Activated CD4-positive, alpha-beta T cell treated with anti-CD3 and anti-CD28 coated beads, Interleukin-2, amount 10 ng/mL, durations not matched to agents 24 days and 14 days (primary cell): ENCODE measurements at places on chromosomes 6 and 20. TPM values are rescaled to one million over a fixed set of nuclear protein-coding genes. Genes with fewer than 3 reads are reported as not detected.
A peak's percentile ranks its signal among the peaks of the same experiment; 100 is the strongest.

GRCh38 chr6:152775428-152775827, 24.8 kb downstream of the VIP start:
- no peaks in the 10 kb centered on the region for H3K4me1 ChIP-seq
- H3K4me3 ChIP-seq = no peak overlapping the region
- no peak overlapping the region for H3K27ac ChIP-seq
- DNase-seq = no peak
- H3K36me3 ChIP-seq = no peaks in the 10 kb centered on the region
- no peaks in the 10 kb centered on the region for H3K27me3 ChIP-seq

DNA sequence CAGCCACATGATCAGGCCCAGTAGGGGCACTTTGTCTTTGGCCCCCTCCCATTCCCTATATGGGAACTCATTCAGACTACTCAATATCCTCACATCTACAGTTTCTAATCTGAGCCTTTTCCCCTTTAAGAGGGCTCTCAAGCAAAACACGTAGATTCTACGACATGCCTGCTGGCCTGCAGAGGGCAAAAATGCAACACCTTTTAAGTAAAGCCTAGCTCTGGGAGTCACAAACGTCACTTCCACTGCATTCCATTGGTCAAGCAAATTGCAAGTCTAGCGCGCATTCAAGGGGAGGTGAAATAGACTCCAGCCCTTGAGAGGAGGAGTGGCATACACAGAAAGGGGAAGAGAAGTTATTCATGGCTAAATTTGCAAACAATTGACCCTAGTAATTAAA, 70.6 kb downstream of the CDC40 start:
- H3K4me1 ChIP-seq = no peaks in the 10 kb centered on the region
- DNase-seq = no peak
- H3K27me3 ChIP-seq = no peaks in the 10 kb centered on the region

GRCh38 chr6:5333658-5334057, 72.3 kb downstream of the FARS2 start:
- no peak for DNase-seq
- H3K36me3 ChIP-seq = no peaks in the 10 kb centered on the region
- H3K4me1 ChIP-seq = peaks cover 8% of the 10 kb centered on the region

- no peaks in the 10 kb centered on the region for H3K27me3 ChIP-seq
- H3K36me3 ChIP-seq = peaks cover 17% of the 10 kb centered on the region
- peak overlapping the region; percentile 60 for H3K27ac ChIP-seq
- peak; percentile 70 for DNase-seq
Measured at GRCh38 chr6:34295721-34296120, 46.9 kb upstream of the SMIM29 start.

DNA sequence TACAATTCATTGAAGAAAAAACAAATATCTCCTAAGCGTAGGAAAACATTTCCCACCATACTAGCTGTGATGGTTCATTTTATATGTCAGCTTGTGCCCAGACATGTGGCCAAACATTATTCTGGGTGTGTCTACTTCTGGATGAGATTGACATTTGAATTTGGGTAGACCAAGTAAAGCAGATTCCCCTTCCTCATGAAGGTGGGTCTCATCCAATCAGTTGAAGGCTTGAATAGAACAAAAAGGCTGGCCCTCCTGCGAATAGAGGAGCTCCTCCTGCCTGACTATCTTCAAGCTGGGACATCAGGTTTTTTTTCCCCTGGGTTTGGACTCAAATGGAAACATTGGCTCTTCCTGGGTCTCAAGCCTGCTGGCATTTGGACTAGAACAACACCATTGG, 113.6 kb downstream of the DHX35 start:
- H3K27me3 ChIP-seq = peaks cover 38% of the 10 kb centered on the region
- H3K36me3 ChIP-seq = no peaks in the 10 kb centered on the region
- H3K4me3 ChIP-seq = no peak overlapping the region

DNA sequence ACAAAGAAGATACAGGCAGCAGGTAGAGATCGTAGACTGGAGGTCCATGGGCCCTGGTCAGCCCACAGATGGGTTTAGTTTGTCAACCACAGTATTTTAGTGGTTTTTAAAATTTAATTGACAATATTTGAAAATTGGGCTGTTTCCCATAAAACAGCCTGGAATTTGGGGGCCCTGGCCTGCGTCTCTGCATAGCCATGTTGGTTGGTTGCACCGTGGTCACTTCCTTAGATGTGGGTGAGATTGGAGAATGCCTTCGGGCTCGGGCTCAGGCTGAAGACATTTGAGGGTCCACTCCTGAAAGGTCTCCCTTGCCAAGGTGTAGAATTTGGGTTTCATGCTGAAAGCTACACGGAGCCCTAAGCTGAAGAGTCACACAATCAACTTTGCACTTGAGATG, 7.7 kb downstream of the DUSP22 start:
- H3K27me3 ChIP-seq = no peaks in the 10 kb centered on the region
- no peak for DNase-seq
- peaks cover 3% of the 10 kb centered on the region for H3K36me3 ChIP-seq
- H3K27ac ChIP-seq = no peak overlapping the region
- H3K4me3 ChIP-seq = no peak overlapping the region
- H3K4me1 ChIP-seq = peaks cover 23% of the 10 kb centered on the region

DNA sequence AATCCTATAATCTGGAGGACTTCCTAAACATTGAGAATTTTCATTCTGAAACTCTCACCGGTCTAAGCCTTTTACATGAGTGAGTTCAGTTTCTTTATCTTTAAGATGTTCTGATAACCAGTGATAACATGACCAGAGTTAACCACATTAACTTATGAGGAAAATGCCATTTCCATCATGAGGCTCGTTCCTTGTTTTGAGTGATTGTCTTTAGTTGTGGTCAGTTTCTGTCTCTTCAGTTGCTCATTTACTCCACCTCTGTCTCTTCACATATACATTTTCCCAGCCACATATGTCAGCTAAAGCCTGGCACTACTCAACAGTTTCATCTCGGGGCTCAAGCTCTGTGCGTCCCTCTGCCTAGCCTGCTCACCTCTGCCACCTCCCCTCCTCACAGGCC, 70.4 kb downstream of the JAG1 start:
- no peak for DNase-seq
- peak overlapping the region; percentile 36 for H3K27ac ChIP-seq
- H3K36me3 ChIP-seq = peaks cover 6% of the 10 kb centered on the region
- H3K4me3 ChIP-seq = no peak overlapping the region

DNA sequence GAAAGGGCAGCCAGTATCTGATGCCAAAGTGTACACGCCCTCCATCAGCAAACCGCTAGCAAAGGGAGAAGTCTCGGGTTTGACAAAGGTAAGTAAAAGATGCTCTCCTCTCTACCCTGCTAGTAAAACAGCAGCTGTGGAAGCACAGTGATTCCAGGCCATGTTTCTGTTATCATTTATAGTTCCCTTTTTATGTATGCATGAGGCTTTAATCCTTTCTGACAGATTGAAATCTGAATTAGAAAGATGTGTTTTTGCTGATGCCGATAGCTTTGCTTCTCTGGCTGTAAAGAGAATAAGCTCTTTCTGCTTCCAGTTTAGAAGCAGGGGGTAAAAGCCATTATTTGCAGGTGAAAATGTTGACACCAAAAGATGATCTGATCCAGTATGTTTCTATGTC, 392.4 kb upstream of the SOX4 start:
- H3K27ac ChIP-seq = no peak overlapping the region
- peaks cover 14% of the 10 kb centered on the region for H3K36me3 ChIP-seq
- H3K27me3 ChIP-seq = no peaks in the 10 kb centered on the region
- H3K4me3 ChIP-seq = no peak overlapping the region
- no peak for DNase-seq
- peaks cover 6% of the 10 kb centered on the region for H3K4me1 ChIP-seq

DNA sequence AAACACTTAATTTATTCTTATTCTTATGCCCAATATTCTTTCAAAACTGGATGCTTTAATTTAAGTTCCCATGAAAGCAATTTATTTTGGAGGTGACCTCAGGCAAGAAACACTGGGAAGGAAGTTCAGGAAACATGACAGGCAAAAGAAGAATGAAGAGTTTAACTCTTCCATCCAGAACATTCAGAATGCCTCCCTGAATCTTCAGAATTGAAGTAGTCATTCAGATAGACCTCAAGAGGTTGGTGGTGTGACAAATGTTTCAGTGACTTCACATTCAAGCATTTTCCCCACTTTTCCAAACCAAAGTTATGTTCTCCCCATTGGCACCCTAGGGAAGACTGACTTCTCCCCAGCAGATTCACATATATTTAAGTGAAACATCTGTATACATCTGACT, 110.5 kb downstream of the HAO1 start:
- H3K4me1 ChIP-seq = no peaks in the 10 kb centered on the region
- DNase-seq = no peak
- H3K36me3 ChIP-seq = no peaks in the 10 kb centered on the region
- no peak overlapping the region for H3K4me3 ChIP-seq
- H3K27ac ChIP-seq = no peak overlapping the region

DNA sequence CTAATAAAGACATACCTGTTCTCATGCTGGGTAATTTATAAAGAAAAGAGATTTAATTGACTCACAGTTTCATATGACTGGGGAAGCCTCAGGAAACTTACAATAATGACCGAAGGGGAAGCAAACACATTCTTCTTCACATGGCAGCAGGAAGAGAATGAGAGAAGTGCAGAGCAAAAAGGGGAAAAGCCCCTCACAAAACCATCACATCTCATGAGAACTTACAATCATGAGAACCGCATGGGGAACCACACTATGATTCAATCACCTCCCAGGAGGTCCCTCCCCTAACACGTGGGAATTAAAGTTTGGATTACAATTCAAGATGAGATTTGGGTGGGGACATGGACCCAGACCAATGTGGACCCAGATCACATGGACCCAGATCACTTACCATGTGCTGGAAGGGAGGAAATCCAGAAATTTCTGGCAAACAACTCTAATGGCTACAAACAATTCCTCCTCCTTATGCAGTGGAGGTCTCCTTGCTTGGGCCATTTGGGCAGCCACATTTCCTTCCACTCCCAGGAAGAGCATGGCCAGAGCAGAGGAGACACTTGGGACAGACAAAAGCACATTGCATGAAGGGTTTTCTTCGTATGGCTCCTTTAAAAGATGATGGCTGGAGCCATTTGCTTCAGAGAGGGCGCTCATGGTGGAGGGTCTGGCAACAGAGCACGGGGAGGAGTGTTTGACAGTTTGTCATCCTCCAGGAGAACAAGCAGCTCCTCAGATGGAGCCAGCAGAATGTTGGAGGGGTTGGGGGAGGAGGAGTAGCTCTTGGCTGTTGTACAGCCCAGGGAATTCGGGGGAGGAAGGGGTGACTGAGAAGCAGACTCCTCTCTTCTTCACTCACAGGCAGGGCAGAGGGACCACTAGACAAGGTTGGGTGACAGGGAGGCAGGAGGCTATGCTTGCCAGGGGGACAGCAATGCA, 30.4 kb downstream of the SERPINB9 start:
- H3K27ac ChIP-seq = peak overlapping the region; percentile 48
- H3K4me3 ChIP-seq = no peak overlapping the region
- peaks cover 6% of the 10 kb centered on the region for H3K36me3 ChIP-seq
- no peak for DNase-seq
- H3K4me1 ChIP-seq = peaks cover 57% of the 10 kb centered on the region

DNA sequence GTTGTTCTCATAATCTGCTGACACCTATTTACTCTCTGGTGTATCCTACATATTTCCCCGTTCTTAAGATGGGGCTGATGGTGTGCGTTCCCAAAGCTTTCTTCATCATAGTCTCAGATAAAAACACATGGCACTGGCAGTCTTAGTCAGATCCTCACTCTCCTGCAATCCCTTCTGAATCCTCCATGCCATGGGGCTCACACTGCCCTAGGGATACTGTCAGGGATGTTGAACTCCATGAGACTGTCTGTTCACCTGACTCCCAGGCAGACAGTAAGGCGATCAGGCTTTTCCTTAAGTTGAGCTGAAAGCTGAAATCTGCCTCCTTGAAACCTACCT, 76.0 kb downstream of the SLX4IP start:
- peaks cover 2% of the 10 kb centered on the region for H3K36me3 ChIP-seq
- H3K27ac ChIP-seq = peak overlapping the region; percentile 82
- peaks cover 3% of the 10 kb centered on the region for H3K27me3 ChIP-seq
- peak overlapping the region; percentile 50 for H3K4me3 ChIP-seq
- DNase-seq = no peak
- H3K4me1 ChIP-seq = peaks cover 38% of the 10 kb centered on the region

GRCh38 chr6:139114746-139115145, 20.1 kb upstream of the HECA start:
- H3K27me3 ChIP-seq = no peaks in the 10 kb centered on the region
- no peak overlapping the region for H3K4me3 ChIP-seq
- H3K4me1 ChIP-seq = peaks cover 41% of the 10 kb centered on the region

Gene DLK2
- total RNA-seq = 1.6 and 2.0 TPM in 2 replicates

Gene ZC2HC1B
- not detected in 2 replicates for total RNA-seq

Gene NRSN1
- total RNA-seq = not detected in 2 replicates

Gene IYD
- not detected in 2 replicates for total RNA-seq

Gene SASH1
- 0.44 and 0.66 TPM in 2 replicates for total RNA-seq
